8988T (cell line): ENCODE measurements at places on chromosomes 16 and 17.

- no peak for DNase-seq
These were observed 167.2 kb downstream of the MSI2 start for GRCh38 chr17:57423541-57423940.

- no peak for DNase-seq
These were observed 22.6 kb downstream of the SLC5A10 start for GRCh38 chr17:18974407-18975149.

DNA sequence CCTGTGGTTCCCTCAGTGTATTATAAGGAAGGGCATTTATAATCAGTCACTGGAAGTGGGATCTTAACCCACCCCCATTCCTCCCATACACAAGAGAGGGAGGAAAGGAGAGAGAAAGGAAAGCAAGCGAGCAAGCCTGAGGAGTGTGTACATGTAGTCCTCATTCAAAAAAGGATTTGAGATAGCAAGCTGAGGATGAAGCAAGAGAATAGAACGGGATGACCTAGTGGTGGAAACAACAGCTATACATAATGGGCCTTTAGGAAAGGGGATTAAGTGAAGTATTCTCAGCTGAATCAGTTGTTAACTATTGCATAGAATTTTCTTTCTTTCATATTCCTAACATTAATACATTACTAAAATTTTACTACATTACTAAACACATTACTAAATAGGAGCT lies 281.4 kb downstream of the ZFHX3 start:
- DNase-seq = no peak

- no peak for DNase-seq
These were observed 33.2 kb upstream of the STH start for GRCh38 chr17:45965812-45966211.
